ENCODE measurements at places on chromosomes 4 and X.

DNA sequence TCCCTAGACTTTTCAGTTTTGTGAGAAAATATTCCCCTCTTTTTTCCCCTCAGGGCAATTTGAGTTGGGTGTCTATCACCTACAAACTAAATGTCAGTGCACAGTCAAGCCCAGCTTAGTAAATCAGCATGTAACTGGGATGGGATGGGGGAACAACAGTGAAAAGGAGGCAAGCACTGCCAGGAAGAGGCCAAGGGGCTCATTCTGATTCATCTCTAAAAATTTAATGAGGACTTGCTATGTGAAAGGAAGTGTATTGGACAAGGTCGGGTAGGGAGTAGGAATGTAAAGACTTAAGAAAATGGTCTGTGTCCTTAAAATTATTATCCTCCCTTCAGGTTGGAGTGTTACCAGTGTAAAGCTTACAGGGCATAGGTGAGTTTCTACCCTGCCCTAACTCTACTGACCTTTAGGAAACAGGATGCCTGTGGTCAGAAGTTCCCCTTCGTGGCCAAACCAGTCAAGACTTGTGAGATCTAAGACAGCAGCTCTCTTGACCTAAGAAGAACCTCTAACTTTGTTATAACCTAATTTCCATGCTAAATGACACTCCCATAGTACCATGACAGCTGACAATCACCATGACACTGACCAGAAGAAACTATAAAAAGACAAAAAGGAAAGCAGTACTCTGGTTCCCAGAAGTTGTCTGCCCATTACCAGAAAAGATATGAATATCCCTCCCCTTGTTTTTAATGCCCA lies 194.4 kb upstream of the LDB2 start:
- DNase-seq: no peak

GRCh38 chr4:3112609-3113469 lies 38.4 kb downstream of the HTT start:
- DNase-seq: no peak

- DNase-seq: no peak
Observed at GRCh38 chrX:149473092-149473491, 32.0 kb downstream of the IDS start.

GRCh38 chr4:186593587-186593973 lies 38.2 kb upstream of the MTNR1A start:
- no peak for DNase-seq

DNA sequence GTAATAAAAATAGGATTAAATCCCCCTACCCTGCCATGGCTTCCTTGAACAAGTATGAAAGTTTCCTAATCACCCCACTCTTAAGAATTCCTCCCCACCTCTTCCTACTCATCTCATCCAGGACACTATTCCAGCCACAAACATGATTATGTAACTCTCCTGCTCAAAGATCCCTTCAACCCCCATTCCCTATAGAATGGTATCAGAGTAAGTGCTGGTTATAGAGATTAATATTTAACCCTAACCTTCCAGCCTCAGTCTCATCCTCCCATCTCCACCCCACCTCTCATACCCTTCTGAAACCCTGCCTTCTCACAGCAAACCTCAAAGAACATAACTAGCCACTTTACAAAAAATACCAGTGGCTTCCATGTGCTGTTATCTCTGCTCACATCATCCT lies 155.1 kb downstream of the PPP3CA start:
- DNase-seq: no peak
